Activated naive CD4-positive, alpha-beta T cell treated with anti-CD3 and anti-CD28 coated beads, Interleukin-2, amount 50 U/mL, for 16 hours (primary cell): ENCODE measurements at places on chromosomes 16 and 17.

DNA sequence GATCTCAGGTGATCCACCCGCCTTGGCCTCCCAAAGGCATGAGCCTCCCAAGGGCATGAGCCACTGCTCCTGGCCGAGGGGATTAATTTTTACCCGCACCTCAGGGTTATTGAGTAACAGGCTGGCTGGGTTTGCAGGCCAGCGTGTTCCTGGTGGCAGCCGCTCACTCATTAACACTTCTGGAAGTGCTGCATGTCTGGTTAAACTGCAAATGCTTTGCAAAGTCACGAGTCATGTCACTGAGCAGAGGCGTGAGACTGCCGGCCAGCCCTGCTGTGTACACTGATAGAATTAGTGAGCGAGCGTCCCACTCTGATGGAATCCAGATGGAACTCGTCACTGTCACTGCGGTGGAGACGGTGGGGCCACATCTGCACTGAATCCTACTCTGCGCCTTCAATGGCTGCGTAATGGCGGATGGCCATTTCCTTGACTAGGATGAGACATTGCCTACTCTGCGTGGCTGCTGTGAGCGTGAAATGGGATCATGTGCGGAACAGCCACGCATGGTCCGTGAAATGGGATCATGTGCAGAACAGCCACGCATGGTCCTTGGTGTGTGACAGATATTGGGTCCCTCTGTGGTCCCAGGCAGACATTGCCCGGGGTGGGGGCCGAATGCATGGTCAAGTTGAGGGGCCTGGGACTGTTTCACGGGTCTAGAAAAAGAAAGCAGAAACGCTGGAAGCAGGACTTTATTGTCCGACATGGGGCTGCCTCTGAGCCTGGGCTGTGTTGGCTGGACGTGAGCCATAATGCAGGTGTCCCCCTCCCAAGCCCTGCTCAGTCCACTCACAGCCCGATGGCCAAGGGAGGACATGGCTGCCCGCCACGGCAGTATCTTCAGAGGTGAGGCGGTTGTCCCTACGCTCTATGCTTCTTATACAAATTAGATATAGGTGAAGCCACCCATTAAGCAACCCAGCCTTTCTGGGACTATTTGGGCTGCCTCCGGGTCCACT lies 740 bp upstream of the SLC5A10 start:
- no peak for DNase-seq

DNA sequence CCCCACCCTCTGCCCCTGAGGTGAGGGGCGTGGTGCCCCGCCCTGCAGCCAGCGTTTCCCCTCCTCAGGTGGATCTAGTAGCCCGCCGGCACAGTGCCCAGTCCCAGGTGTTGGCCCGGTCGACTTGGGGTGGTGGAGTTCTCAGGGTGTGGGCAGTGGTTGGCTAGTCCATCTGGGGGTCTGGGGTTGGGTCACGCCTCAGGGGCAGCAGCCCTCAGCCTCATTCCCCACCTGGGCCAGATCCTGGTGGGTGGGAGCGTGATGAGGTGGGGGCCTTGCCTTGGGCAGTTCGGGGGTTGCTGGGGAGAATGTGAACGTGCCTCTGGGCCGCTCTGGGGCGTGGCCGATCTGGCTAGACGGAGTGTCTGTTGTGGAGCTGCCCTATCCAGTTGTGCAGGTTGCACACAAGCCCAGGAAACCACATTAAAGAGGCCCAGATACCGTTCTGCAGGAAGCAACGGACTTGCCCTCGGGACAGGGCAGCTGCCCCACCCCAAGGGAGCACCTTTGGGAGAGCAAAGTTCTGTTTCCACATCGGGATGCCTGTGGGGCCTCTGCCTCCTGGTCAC lies 32.0 kb downstream of the GSE1 start:
- DNase-seq, result no peak

DNA sequence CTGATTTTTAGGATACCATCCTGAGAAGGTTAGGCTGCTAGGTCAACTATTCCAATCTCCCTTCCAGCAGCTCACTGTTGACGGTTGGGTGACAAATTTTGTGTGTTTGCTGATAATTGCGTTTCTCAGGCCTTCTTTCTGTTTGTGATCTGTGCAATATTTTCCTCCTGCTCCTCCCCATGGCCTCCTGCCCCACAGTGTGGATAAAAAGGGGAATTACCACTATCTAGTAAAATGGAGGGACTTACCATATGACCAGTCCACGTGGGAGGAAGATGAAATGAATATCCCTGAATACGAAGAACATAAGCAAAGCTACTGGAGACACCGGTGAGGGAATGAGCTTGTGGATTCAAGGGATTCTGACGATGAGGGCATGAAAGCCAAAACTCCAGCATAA lies 9.2 kb downstream of the CHD3 start:
- no peak for DNase-seq

GRCh38 chr17:34639706-34640425 lies 60.5 kb downstream of the TMEM132E start:
- DNase-seq, result no peak

GRCh38 chr17:81336930-81337325 lies 41.8 kb upstream of the SLC38A10 start:
- DNase-seq, result no peak

GRCh38 chr16:57112403-57113041 lies 20.1 kb downstream of the CPNE2 start:
- no peak for DNase-seq

DNA sequence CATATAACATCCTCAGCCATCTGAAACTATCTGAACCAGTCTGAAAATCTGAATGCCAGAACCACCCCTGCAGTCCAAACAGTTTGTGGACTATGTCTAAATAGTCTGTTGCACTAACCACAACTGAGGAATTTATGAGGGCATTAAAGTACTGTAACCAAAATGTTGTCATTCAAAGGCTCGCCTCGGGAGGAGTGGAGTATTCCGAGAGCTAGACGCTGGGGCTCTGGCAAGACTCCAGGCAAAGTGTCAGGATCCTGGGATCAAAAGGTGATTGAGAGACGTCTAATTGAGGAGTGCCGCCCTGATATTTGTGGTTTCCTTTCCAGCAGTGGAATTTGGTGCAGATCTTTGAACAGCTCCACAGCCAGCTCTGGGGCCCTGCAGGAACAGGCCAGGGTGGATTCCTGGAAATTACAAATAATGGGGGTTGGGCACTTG lies 142.9 kb upstream of the MYOCD start:
- DNase-seq, result no peak

DNA sequence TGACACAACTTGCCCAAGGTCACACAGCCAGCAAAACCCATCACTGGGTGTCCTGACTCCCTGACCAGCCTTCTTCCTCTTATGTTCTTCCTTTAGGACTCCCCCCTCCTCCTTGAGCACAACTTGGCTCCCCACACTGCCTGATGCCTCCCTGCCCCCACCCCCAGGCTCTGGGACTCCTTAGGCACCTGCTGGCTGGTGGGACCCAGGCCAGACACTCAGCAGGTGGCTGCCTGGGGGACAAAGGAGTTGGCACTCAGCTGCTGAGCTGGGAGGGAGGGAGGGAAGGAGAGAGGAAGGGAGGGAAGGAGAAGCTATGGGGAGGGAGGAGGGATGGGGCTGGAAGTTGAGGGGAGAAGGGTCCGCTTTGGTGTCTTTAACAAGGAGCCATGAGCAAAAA lies 8.0 kb downstream of the SEZ6 start:
- no peak for DNase-seq

GRCh38 chr16:54446639-54447038 lies 160.1 kb upstream of the IRX3 start:
- DNase-seq, result no peak

- no peak for DNase-seq
Observed at GRCh38 chr17:49787884-49788477, 500 bp upstream of the KAT7 start.

- DNase-seq, result peak; percentile 49
Observed at GRCh38 chr17:45256114-45256966, 5.6 kb downstream of the SPATA32 start.

GRCh38 chr16:15452246-15452855 lies 18.0 kb downstream of the BMERB1 start:
- no peak for DNase-seq

- no peak for DNase-seq
Observed at GRCh38 chr16:51931653-51932052, 615.3 kb downstream of the TOX3 start.

DNA sequence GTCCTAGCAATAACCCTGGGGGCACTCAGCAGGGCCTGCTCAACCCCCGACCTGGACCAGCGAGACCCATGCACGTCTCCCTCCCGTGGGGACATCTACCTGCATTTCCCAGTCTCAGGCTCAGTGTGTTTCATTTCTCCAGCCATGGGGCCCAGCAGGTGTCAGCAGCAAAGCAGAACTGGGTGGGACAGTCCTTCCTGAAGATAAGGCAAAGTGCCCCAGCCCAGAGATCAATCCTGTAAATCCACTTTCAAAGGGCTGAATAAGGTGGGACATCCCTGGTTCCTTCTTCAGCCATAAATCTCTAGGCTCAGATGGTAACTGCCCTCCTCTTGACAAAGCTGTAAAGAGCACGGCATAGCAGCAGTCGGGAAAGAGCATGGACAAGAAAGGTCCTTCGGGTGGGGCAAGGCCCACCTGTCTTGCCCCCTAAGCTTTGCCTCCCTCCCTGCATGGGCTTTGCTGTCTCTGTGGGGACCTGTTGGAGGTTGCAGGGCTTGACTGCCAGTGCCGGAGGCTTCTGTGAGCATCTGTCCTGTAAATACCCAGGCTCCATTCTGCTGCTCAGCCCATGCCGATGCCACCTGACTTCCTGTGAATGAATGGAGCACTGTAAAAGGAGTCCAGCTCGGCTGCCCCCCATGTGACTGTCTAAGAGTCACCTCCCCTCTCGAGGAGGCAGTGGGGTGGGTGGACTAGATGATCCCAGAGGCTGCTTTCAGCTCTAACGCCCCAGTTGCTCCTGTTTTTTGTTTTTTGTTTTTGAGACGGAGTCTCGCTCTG lies 84.8 kb upstream of the TBC1D3K start:
- no peak for DNase-seq

DNA sequence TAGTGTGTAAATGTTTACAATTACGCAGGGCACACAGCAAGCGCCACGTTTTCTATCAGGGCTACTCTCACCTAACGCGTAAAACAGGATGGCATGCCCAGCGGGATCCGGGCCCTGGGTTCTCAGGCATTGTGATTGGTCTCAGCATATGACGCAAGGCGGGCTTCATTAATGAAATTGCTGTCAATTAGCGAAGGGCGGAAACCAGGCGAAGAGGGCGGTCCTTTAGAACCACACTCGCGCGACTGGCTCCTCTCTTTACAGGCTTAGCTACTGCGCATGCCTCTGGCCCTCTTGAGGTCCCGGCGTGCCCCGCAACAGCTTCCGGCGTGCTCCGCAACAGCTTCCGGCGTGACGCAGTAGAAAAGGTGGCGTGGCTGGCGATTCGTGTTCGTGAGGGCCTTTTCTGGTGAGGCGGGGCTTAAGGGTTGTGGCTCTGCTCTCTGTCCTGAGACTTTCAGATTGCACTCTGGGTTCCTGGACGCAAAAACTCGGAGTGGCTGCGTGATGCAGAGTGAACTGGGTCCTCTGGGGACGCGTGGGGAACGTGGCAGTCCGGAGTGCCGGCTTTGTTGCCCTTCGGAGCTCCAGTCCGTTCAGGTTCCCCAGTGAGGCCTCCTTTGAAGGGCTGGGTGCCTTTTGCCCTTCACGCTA lies 9.2 kb downstream of the OR2C1 start:
- peak; percentile 89 for DNase-seq

DNA sequence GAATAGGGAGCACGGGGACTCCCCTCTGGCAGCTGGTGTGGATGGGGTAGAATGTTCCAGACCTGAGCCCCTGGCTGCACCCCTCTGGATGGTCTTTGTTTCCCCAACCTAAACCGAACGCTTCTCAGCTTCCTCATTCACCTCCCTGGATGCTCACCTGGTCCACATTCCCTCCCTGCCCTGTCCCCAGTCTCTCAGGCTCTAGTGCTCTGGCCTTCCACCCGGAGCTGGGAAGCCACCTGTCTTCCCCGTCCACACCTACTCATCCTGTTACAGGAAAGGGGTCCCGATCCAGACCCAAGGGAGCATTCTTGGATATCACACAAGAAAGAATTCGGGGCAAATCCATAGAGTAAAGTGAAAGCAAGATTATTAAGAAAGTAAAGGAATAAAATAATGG lies 73.5 kb downstream of the CYLD start:
- no peak for DNase-seq

DNA sequence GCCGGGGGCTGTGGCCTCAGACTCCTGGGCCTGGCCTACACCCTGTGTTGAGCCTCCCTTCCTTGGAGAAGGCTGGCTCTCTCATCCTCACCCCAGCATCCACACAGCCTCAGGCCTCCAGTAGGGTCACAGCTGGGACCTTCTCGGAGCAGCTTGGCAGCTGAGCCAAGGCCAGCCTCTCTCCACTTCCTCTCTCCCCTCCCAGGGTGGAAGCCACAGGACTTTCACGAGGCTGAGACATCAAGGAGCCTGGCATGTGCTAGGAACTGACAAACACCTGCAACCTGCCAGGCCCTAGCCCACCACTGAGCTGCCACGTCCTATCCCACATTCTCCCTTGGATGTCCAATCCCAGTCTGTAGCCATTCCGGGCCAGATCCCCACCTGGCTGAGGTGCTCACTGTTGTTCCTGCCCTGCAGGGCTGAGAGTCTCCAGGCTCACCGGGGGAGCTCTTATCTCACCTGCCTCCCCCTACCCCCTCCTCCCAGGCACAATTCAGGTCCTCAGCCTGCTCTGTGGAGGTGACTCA lies 3.1 kb downstream of the MMP15 start:
- no peak for DNase-seq

DNA sequence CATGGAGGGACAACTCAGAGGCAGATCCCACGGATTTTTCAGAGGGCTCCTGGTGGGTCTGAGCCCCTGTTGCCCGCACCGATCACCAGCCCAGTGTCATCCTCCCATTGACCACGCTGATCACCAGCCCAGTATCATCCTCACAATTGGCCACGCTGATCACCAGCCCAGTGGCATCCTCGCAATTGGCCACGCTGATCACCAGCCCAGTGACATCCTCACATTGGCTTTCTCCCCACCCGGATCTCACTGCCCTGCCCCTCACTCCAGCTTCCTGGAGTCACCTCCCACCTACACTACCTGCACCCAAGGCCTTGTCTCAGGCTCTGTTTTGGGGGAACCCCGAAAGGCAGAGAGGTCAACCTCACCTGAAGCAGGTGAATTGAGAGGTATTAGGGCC lies 358.2 kb upstream of the TNRC6C start:
- no peak for DNase-seq

DNA sequence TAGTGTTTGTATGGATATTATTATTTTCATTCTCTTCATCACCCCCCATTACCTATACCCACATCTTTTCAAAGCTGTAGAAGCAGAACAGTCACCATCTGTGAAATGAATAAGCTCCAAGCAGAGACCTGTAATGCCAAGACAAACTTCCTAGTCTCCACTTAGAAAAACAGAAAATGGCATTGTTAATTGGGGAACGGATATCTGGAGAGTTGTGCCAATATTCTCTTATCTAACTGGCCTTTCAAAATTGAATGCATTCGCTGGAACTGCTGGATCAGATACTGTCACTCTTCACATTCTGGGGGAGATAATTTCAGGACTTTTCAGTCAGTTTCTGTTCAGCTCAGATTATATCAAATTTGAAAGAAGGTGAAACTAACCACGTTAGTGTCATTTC lies 464.4 kb upstream of the GOT2 start:
- no peak for DNase-seq

- no peak for DNase-seq
Observed at GRCh38 chr17:12429116-12429515, 236.6 kb upstream of the MYOCD start.
